ENCODE measurements at places on chromosomes 6 and 20.
A peak's percentile ranks its signal among the peaks of the same experiment; 100 is the strongest.

- no peak for DNase-seq
Observed at GRCh38 chr6:168536665-168537539, 95.9 kb downstream of the SMOC2 start.

GRCh38 chr6:158476389-158476788 lies 83.5 kb upstream of the TMEM181 start:
- no peak for DNase-seq

DNA sequence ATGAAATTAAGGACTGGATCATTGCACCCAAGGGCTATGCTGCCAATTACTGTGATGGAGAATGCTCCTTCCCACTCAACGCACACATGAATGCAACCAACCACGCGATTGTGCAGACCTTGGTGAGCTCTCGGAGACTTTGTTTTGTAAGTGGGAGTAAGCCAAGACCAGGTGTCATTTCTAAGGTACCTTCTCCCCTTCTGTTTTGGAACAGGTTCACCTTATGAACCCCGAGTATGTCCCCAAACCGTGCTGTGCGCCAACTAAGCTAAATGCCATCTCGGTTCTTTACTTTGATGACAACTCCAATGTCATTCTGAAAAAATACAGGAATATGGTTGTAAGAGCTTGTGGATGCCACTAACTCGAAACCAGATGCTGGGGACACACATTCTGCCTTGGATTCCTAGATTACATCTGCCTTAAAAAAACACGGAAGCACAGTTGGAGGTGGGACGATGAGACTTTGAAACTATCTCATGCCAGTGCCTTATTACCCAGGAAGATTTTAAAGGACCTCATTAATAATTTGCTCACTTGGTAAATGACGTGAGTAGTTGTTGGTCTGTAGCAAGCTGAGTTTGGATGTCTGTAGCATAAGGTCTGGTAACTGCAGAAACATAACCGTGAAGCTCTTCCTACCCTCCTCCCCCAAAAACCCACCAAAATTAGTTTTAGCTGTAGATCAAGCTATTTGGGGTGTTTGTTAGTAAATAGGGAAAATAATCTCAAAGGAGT lies 30.4 kb downstream of the TXNDC5 start:
- DNase-seq: no peak

- no peak for DNase-seq
Observed at GRCh38 chr6:32973144-32974015, 5.0 kb downstream of the BRD2 start.

DNA sequence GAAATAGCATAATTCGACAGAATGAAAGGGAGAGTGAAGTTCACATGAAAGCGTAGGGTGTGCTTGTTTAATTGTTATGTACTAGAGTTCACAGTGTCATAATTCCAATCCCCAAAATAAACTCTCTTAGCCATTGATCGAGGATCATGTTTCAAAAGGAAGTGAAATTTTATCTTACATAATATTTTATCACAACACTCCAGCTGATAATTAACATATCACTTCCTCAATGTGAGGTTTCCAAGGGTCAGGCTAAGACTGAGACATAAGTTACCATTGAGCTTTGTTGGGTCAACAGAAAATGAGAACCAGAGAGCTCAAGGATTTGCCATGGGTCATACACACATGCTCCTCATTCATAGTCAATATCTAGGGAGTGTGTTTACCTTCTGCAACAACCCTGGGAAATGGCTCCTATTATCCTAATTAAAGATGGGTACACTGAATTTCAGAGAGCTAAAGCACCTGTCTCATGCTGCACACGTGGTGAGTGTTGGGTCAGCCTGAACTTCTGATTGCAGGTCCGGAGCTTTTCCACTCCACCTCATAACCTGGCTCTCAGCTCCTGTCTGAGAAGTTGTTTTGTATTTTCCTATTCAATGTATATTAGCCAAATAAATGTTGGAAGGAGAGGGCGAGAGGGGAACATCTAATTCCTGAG lies 3.0 kb downstream of the GSTA2 start:
- DNase-seq: no peak

GRCh38 chr20:4836935-4837334 lies 115.2 kb downstream of the PRND start:
- DNase-seq: no peak

DNA sequence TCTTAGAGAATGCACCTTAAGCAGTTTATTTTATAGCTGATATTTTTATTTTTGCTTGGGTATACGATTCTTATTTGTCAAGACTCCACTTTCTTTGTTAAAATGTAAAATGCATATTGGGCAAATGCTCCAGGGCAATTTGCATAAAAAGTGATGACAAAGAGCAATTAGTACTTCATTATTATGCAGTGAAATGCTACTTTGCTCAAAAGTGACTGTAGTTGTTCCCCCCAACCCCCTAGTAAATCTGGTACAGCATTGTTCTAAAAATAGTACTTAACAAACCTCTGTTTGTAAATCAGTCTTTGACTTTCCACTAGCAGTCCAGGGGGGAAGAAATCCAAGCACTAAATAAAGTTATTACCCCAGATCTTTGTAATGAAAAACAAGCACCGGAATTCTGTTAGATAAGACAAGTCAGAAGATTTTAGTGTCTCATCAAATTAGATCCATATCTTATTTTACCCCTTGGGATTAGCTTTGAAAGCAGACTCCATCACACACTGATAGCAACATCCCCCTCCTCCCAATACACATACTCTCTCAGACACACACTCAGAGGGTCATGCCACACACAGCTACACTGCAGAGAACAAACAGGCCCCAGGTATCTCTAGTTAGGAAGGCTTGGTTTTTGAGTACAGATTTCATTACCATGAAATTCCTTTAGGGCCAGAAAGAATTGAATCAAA lies 32.9 kb upstream of the BACH2 start:
- no peak for DNase-seq

GRCh38 chr20:31871618-31871954 lies 1.2 kb downstream of the TTLL9 start:
- DNase-seq: no peak

DNA sequence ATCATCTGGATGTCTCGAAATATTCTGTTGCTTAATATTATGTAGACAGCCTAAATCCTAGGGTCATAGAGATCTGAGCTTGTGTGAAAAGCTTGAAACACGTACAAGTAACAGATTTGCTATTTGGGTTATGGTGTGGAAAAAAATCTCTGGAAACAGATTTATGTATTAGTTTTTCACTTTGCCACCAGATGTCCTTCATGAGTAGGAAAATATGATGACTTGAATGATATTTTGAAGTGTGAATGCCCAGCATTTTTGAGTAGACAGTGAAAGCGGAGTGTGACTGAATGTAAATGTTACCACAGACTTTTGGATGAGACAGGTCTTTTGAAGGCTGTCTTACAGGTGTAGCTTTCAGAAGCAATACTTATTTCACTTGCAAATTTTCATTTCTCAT lies 4.2 kb upstream of the BMP6 start:
- peak; percentile 30 for DNase-seq
